Nucleus accumbens (tissue), 56 donors: ENCODE measurements at places on chromosomes 16 and 17.

DNA sequence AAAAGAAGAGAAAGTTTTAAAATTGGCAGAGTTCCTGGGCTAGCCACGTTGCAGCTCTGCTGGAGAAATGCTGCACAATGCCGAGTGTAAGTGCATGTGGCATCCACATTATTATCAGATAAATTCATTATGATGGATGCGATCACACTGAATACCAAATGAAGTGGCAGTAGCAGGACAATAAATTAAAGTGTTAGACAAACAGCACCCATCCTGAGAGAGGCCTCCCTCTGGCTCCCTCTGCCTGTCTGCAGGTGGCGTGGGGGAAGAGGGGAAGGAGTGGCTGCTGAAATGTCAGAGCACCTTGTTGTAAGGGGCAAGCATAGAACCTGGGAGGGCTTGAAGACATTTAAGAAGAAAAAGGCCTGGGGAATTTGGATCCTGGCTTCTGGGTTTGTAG is 324.1 kb downstream of the HAPSTR1 start:
- DNase-seq, result no peak

DNA sequence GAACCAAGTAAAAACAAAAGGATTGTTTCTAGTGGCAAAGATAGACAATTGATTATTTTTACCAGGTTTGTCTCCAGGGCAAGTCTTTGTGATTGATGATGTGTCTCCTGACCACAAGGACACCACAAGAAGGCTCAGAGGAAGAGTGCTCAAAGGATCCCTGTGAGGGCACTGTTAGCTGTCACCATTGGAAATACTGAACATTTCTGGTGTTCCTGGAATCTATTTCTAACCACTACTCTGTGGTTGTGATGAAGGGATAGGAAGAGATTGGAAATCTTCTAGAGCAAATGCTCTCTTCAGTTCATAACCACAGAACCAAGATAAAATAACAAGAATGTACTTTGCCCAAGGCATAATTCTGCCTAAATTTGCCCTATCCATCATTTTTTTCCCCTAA is 15.3 kb downstream of the RNF43 start:
- DNase-seq, result no peak

DNA sequence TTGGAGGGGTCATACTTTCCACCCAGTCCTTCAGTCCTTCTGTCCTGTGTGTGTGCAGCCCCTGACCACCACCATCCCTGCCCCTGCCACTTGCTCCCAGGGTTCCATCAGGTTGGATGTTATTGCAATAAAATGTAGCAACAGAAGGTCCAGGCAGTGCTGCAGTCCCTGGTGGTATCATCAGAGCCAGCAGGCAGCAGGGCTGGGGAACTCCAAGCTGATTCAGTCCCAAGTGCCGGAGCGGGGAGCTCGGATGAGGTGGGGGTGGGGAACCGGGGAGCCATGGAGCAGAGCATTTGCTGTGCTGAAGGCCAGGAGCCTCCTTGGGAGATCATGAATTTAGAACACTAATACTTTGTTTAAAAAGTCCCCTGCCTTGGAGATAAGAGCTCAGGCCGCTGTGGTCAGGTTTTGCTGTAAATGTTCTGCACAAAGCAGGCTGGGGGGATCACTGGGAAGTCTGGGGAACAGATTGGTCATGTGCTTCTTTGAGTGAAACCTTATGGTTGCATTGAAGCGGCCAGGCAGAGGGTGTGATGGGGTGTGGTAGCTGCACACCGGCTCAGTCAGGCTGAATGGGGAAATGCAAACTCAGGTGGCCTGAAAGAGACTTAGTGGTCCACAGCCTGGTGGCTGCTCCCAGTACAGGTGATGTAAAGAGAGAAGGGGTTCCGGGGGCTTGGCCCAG is 225.9 kb downstream of the SEC14L1 start:
- no peak for DNase-seq

DNA sequence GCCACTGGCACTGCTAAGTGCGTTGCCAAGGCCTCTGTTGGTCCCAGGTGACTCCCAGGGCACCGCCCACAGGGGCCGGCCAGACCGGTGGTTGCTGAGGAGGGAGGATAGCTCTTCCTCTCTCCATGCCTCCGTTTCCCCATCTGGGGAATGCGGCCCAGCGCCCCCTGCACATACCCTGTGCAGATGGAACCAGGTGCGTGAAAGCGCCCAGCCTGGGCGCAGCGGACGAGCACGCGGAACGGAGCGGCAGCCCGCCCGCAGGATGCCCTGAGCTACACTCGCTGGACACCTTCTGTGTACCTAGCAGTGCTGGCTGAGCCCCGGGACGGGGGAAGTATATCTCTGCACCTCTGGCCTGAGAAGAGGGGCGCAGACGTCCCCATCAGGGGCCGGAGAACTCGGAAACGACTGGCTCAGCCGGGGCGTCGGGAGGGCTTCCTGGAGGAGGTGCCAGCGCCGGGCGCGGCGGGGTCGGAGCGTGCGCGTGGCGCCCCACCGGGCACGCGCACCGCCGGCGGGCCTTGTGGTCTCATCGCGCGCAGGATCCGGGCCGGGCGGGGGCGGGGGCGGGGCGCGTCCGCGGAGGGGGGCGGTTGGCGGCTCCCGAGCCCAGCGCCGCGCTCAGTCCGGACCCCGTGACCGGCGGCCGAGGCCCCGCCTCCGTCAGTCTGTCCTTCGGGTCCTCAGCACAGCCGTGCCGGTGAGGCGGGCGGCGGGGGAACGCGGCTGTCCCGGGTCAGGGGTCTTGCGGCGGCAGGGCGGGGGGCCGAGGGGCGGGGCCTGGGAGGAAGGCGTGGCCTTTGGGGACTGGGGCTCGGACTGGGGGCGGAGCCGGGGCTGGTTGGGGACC is at the start of the genes CCDC78 and HAGHL:
CCDC78 (minus strand) TSS at position 6 of the 853 bp plus-strand sequence. CDS start 76 bp downstream, outside the sequence.
HAGHL (plus strand) TSS at position 669 of the 853 bp plus-strand sequence. CDS start 404 bp downstream, outside the sequence.
- peak; percentile 55 for DNase-seq

DNA sequence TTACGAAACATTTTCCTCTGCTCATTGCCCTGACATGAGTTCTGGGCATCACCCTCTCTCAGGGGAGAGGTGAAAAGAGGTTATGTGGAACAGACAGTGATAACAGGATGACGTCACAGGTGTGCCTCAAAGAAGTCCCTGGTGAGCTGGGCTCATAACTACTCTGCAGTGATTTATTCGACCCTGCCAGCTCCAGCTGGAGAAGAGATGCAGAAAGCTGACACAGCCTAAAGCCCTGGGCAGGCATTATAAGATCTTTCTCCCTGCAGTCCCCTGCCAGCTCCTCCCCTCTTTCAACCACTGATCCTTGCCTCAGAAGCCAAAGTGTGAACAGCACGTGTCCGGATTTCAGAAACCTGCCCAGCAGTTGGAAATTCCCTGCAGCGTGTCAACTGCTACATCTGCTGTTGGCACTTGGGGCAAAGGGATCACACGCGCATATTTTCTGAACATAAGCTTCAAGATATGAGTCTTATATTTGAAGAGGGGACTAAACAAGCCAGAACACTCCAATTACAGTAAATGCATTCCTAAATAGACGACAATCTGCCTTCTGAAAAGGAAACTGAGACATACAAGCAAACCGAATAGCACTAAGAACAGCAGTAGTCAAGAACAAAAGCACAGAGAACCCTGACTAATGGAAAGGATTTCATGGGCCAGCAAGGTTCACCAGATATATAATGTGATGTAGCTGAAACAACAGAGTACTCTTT is 80.5 kb downstream of the SMG6 start:
- DNase-seq, result no peak

- no peak for DNase-seq
Observed at GRCh38 chr17:65254166-65254565, 117.0 kb downstream of the RGS9 start.

GRCh38 chr16:84119368-84119767 is 2.6 kb upstream of the MBTPS1 start:
- no peak for DNase-seq

DNA sequence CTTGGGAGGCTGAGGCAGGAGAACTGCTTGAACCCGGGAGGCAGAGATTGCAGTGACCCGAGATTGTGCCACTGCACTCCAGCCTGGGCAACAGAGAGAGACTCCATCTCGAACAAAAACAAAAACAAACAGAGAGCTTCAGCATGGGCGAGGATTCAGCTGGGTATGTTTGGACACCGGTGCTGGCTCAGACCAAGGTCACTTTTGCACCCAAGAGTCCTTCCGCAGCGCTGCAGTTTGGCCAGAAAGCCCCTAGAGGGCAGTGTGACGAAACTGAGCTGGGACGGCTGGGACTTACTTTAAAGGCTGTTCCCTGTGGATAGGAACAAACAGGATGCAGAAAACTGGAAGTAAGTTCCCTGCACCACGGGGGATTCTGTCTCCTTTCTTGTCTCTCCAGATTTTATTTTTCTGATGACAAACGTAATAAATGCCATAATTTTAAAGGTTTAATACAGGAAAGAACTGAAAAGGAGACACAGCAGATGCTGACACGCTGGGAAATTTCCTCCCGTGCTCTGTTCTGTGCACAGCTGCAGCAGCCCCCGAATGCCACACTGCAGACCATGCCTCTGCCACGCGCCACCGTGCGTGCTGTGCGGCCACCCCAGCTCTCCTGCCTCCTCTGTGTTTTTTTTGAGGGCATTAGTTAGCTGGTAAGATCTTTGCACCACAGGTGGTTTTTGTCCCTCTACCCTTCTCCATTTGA is 25.2 kb upstream of the USP36 start:
- DNase-seq, result peak; percentile 68

DNA sequence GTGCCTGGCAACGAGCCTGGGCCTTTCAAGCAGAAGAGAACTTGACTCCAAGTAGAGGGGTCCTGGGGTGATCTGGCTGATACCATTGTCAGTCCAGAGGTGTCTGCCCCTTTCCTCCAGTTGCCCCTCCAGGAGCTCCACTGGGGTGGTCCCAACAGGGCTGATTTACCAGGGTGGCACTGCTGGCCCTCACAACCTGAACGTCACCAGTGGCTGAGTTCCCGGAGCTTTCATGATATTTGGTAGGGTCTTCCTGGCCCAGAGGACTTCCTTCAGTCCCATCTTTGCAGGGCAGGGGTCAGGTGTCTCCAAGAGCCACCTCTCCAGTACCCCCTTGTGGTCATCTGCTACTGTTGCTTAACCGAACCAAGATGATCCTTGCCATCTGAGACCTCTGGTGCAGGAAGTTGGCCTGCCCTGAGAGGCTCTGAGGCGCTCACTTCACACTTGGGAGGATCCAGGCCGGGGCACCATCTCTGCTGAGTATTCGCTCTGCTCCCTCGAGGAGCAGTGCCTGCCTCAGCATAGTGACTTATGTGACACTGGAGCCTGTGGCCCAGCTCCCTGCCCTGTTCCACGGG is 3.5 kb downstream of the LIMD2 start:
- no peak for DNase-seq

GRCh38 chr16:53787423-53787822 is 83.5 kb downstream of the FTO start:
- DNase-seq, result no peak

DNA sequence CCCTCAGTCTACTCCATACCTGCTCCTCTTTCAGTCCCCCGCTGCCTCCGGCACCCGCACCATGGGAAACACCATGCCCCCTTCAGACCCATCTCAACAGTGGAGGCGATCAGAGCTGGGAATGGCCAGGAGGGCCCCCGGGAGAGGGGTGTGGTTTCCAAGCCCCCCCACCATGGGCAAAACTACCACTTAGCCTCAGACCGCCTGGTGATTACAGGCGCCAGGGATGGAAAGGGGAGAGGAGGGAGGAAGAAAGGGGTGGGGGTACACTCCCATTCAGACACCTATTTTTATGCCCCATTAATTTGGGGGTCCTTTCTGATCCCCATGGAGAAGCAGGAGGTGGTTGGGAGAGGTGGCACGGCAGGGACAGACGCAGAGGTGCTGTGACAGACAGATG is at the start of gene C17orf114:
C17orf114 (minus strand) TSS at position 101 of the 400 bp plus-strand sequence.
- no peak for DNase-seq

DNA sequence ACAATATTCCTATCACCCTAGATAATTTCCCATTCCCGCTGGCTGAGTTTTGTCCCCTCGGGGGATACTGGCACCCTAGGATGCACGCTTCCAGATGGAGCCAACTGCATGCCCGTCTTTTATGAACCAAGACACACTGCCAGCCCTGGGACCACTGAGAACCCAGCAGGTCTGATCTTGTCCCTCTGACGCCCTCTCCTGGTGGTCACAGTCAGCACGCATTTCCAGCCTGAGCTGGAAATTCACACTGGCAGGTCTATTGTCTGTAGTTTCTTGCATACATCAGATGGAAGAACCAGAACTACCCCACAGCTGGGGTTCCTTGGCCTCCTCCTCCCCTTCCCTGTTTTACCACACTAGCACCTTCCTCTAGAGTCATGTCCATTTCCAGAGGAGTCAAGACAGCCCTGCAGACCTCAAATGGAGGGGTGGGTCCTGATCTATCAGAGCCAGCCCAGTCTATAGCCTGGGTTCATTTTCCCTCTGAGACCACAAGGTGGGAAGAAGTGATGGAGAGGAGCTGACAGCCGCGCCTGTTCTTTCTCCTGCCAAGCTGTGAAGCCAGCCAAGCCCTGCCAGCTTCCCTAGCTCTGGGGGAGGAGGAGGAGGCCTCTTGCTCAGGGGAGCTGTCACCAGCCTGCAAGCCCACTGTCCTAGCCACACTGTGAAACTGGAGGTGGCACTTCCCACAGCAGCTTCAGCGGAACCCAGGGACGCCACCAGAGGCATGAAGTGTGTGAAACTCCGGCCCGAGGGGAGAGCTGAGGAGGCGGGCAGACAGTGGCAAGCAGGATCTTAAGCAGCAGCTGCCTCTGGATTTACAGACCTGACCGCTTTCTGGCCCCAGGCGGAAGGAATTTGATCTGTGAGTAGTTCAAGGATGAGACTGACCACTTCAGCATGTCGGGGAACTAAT is 29.3 kb downstream of the MXRA7 start:
- peak; percentile 37 for DNase-seq

DNA sequence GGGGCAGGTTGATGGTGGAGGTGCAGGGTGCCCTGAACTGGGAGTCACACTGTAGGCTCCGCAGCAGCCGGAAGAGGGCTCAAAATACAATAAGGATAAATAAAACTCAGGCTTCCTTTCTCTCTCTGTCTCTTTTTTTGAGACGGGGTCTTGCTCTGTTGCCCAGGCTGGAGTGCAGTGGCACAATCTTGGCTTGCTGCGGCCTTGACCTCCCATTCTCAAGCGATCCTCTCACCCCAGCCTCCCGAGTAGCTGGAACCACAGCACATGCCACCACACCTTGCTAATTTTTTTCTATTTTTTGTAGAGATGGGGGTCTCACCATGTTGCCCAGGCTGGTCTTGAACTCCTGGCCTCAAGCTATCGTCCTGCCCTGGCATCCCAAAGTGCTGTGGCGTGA is 32.9 kb upstream of the NPTX1 start:
- DNase-seq, result no peak

- DNase-seq, result no peak
Observed at GRCh38 chr16:63287401-63287800, 1251.2 kb upstream of the CDH8 start.
